ENCODE measurements at places on chromosomes 11 and 22.

- no peak for DNase-seq
Observed at GRCh38 chr11:118820412-118821357, 29.7 kb upstream of the DDX6 start.

DNA sequence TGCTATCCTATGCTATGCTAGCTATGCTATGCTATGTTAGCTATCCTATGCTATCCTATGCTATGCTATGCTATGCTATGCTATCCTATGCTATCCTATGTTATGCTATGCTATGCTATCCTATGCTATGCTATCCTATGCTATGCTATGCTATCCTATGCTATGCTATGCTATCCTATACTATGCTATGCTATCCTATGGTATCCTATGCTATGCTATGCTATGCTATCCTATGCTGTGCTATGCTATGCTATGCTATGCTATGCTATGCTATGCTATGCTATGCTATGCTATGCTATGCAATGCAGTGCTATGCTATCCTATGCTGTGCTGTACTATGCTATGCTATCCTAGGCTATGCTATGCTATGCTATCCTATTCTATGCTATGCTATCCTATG, 8.6 kb upstream of the MS4A1 start:
- DNase-seq, result no peak

DNA sequence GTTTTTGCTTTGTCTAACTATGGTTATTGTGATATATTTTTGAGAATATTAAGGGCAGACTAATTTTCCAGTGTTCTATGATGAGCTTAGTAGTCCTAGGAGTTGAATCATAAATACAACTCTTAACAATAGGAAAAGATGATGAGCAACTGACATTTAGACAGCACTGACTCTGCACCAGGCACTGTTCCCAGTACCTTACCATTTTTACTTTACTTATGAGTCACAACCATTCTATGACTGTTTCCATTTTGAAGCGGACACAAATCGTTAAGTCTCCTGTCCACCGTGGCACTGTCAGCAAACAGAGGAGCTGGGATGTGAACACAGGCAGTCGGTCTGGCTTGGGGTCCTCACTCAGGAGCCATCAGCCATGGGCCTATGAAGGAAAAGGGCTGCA, 3.4 kb upstream of the SCGB2A2 start:
- no peak for DNase-seq

DNA sequence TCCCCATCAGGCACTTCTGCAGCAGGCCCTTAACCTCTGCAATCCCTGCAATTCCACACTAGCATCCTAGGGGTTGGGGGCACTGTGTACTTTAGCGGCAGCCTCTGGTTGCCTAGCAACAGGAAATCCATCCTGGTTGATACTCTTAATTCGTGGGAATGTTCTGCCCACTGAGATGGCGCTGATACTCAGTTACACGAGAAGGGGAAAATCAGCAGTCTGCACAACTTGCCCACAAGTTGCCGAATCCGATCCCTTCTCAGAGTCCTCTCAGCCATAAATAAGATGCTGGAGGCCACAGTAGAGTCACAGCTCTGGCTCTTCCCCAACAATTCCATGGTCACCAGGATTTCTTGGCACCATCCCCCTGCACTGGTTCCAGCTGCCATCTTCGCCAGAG, 57.6 kb upstream of the CRYBB3 start:
- no peak for DNase-seq

DNA sequence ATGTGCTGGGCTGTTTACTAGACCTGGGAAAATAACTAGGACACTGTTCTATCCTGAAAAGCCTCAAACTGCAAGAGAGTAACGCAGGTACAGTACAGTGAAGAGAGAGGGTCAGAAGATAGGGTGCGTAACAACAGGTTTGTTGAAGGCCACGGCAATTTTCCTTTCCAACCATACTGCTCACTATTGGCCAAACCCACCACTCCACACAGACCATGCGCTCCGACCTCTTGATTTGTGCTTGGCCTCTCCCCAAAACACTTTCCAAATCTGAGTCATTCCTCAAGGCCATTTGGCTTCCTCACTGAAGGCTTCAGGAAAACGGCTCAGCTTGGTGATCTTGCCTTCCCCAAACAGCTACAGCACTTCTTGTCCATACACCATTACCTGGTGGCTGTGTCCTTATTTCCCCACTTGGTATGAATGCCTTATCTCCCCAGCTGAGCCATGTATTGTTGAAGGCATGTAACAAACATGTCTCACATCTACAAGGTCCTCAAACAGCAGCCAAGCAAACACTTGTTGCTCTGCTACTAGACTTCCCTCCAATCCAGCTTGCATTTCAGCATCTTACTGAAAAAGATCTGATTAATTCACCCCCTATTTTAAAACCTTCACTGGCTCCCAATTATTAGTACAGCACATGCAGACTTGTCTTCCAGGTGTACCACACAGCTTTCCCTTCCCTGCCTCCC, 40.9 kb downstream of the TCF20 start:
- no peak for DNase-seq

GRCh38 chr11:2796091-2796490, 89.5 kb downstream of the CDKN1C start:
- no peak for DNase-seq

DNA sequence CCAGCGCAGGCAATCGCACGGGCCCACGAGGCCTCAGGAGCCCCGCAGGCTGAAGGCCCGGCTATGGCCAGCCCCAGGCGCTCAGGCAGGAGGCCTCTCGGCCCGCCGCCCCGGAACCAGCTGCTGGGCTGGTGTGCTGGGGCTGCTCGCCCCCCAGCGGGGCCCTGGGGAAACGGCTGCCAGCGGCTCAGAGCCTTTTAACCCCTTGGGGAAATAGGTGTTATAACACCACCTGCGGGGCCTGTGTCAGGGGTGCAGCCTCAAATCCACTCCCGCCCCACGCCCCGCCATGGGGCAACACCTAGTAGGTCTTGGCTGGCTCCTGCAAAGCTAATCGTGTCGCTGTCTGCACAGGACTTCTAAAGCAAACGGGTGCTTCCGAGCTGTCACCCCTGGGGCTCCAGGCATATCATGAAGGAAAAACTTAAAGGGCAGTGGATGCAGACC, 237.4 kb downstream of the TTC28 start:
- DNase-seq, result peak; percentile 60

DNA sequence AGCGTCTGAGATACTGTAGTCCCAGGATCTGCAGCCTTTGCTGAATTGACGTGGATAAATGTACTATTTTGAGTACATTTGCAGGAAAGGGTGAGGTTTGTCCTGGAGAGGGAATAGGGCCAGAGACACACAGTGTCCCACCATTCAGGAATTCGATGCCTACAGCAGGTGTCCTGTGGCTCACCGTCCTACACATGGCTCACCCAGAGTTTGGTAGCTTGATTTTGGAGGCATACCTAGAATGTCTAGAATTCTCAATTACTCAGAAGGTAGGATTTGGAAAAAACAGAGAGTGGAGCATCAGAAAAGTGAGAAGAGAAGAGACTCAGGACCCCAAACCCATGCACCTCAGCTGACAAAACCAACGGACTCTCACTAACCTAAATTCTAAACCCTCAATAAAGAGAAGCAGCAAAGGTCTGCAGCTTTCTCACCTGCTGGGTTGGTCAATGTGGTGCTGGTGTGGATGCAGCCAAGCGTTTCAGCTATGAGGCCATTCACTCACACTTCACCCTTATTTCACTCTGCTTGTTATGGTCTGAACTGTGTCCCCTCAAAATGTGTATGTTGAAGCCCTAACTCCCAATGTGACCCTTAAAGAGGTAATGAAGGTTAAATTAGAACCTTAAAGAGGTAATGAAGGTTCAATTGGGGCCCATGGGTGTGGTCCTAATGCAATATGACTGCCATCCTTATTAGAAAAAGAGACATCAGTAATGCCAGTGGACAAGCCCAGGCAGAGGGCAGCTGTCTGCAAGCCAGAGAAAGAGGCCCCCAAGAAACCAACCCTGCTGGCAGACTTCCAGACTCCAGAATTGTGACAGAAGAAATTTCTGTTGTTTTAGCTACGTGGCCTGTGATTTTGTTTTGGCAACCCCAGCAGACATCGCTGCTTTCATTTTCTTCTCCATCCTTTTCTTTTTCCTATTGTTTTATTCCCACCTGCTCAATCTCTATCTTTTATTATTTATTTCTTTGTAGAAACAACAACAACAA, 187.8 kb downstream of the SNX19 start:
- DNase-seq, result no peak

DNA sequence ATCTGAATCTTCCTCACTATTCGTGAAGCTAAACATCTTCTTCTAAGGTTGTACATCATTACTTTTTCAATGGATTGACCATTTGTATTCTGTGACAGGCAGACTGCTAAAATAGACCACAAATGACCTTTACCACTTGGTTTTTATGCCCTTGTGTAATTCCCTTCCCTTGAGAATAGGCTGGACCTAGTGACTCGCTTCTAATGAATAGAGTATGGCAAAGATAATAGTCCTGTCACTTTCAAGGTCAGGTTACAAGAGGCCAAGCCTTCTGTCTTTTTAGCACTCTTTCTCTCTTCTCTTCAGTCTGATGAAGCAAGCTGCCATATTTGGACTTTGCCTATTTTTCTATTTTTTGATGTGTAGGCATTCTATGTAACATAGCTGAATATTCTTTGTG, 492.9 kb downstream of the SOX6 start:
- no peak for DNase-seq

DNA sequence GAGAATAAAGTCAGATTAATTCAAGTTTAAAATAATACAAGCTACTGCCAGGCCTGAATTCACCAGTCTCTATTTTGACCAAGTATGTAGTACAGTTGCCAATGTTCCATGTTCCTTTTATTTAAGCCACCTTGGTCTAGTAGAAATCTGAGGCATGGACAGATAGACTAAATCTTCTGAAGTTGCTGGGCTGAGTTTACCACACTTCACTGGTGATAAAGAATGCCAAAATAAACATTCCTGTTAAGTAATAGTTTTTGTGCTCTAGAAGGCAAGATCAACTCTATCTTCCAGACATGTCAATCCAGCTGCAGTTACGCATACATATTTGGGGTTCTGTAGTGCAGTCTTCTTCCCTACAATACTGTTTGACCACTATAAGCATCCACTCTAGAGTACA, 83.9 kb upstream of the C11orf87 start:
- no peak for DNase-seq

DNA sequence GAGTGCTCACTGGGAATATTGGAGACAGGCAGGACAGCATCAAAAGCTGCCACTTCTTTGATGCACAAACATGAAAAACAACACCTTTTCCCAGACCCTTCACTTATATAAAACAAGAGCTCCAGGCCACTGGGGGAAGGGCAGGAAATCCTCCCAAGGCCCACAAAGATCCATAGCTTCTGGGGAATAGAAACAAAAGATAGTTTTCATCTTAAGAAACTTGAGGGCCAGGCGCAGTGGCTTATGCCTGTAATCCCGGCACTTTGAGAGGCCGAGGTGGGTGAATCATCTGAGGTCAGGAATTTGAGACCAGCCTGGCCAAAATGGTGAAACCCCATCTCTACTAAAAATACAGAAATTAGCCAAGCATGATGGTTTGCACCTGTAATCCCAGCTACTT, 15.3 kb downstream of the RTL6 start:
- no peak for DNase-seq

DNA sequence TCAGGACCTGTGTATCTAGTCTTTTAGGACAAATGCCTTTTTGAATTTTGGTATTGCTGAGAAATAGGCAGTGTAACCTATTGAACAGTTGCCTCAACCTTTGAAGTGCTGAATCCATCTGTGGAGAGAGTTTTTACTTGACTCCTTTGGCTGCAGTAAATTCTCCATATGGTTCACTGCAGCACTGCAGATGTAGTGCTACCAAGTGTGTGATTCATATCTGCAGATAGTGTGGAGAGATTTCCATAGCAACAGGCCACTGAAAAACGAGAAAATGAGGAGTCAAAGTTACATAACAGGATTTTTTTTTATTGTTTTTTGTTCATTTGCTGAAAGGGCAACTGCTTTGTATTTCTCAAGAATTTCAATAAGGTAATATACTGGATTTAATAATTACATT, 356.1 kb downstream of the RAB38 start:
- DNase-seq, result no peak

DNA sequence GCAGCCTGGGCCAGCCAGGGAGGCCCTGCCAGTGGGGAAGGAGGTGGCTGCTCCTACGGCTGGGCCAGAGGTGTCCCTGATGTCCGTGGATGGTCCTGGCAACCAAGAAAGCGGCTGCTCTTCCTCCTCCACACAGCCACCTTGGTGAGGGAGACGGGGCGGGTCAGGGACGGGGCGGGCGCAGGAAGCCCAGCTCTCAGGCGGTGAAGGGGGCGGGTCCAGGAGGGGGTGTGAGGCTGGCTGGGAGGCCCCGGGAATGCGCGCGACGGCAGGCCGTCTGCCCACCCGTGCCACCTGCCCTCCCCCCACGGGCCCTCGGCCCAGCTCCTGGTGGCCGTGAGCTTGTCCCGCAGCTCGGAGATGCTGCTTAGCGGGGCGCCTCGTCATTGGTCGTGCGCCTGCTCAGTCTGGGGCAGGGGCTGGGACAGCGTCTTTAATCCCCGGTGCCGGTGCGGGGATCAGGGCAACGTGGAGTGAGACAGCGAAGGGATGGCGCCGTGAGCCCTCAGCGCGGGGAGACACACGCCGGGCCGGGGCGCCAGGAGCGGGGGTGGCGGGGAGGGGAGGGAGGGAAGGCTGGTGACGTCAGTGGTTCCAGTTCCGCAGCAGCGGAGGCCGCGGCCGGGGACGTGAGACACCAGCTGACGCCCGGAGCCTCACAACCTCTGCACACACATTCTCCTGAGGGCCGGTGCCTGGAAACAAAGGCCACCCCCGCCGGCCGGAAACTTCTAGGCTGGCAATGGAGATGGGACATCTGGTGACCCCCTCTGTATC, 6.7 kb upstream of the BRSK2 start:
- DNase-seq, result peak; percentile 74

DNA sequence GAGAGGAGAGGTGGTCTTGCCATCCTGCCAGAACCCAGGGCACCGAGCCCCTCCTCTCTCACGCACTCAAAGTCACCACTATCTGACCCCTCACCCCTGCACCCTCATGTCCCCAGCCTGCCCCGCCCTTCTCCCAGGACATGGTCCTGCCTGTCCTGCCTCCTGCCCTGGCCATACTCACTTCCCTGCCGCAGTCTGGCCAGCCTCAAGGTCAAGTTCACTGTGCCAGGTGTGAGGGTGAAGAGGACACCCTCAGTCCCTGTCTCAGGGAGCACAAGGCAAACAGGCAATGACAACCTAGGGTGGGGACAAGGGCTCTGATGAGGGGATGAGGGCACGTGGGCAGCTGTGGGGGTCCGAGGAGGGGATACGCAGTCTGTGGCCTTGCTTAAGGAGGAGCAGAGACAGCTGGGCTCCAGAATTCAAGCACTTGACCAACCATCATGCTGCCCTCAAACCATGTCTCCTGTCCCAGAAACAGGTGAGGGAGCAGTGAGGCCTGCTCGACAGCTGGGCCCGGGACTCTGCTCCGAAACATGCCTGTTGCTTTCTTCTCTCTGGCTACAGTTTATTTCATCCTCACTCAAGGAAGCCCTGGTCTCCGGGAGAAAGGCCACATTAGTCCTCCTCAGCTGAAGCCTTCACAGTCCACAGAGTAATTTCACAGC, 36.6 kb downstream of the PDGFB start:
- no peak for DNase-seq

GRCh38 chr22:21755851-21756284, 20.3 kb upstream of the YPEL1 start:
- no peak for DNase-seq
